ENCODE measurements at places on chromosomes 2 and 18.

DNA sequence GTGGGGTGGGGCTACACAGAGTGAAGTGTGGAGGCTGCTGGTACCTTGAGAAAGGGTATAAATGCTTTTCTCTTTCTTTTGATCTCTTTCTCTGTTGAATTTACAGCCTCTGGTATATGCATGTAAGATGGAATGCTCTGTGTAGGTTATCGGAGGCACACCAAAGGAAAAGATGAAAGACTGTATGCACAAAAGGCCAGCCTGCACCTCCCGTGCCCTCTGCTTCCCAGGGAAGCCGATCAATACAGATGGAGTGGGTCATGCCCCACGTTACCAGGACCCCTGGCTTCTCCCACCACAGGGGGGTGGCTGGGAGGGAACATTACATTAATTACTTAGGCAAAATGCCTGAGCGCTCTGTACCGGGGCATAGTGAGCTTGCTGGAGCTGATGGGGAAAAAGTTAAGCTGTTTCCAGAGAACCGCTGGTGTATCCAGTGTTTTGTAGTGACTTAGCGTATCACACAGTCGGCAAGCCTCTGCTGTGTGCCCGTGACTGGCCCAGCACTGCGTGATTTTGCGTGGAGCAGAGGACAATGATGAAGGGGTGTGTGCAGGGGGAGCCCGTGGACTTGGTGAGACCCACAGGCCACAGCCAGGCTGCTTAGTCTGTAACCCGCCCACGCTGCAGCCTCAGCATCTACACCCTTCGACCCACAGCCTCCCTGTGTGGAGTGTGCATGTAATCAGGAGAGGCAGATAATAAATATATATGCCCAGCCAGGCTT lies 8.0 kb downstream of the ALLC start:
- DNase-seq: no peak

- peak; percentile 37 for DNase-seq
Measured at GRCh38 chr2:27707462-27708256, 44.0 kb downstream of the SLC4A1AP start.

GRCh38 chr2:239222312-239222660 lies 178.5 kb downstream of the HDAC4 start:
- DNase-seq: peak; percentile 87

DNA sequence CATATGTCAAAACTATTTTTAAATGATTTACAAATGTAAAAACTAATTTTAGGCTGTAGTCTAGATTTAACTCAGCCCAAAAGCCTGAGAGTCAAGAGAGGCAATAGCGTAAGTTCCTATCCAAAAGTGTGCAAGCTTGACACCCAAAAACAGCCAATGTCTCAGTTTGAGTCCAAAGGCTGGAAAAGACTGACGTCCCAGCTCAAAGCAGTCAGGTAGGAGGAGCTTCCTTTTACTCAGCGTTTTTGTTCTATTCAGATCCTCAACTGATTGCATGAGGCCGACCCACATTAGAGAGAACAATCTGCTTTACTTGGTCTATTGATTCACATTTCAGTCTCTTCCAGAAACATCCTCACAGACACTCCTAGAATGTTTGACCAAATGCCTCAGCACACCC lies 51.8 kb downstream of the MYL12B start:
- no peak for DNase-seq

DNA sequence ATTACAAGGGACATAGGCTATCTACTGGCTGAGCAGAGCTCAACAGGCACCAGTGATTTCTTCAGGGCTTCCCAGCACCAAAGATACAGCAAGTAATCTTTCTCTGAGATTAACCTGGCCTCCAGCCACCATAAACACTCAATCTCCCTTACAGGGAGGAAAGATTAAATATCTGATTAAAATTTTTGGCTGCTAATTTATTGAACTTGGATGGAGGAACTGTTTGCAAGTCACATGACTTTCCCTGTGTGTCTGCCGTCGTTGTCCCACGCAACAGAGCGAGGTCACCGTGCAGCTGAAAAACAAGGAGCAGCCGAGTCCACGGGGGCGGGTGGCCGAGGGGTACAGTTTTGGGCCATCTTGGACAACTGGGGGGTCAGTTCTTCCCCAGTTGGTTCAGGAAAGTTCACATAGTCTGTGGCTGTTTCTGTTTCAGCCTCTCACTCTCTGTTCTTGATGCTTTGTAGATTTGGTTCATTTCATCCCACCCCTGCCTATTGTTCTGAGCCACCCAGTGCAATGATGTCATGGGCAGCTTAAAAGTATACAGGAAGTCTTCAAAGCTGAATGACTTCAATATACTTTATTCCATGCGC lies 186.8 kb upstream of the CTAGE1 start:
- peak; percentile 40 for DNase-seq

DNA sequence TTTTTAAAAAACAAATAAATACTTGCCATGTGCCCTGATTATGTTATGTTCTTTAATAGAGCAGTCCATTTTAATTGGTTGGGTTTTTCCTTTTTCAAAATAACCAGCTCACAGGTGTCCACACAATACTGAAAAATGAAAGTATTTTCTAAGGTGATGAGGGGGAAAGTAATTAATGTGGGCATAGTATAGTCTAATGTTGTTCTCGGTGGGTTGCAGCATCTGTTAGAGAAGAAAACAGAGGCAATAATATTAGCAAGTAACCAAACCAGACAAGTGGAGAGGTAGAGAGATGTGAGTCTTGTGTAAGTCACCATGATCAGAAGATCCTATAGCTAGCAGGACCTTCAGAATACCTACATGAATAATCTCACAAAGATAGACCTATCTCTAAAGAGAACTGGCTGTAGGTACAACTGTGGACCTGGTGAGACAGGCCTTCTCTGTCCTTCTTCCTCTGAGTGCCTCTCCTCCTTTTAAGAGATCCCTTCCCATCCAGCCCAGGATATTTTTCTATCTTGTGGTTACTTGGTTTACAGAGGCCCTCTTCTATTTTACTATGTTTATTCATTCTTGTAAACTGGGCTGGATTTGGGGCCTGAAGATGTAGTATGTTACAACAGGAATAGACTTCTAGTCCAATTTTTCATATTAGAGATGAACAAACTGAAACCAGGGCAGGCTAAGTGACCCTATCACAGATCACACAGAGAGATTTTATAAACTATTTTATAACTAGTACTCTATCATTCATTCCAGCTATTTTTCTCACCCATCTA lies 67.1 kb upstream of the MSTN start:
- DNase-seq: no peak

GRCh38 chr18:3814816-3815215 lies 364.8 kb downstream of the TGIF1 start:
- DNase-seq: peak; percentile 81

DNA sequence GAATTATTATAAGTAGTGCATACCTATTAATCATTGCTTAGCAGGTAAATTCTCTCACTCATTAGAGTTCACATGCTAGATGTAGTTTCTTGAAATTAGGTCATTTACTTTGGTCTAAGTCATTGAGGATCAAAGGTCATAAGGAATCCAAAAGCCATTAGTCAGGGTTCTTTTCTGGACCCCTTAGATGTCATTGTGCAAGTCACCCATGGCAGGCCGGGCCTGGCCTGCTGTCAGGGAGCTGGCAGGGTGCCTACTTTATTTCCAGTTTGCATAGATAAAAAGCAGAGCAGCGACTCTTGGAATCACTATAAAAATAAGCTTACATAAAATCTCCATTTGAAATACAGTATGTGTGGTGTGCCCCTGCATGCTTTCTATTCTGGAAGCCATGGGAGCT lies 91.3 kb downstream of the MEIS1 start:
- DNase-seq: no peak

GRCh38 chr2:120821446-120822160 lies 85.9 kb downstream of the GLI2 start:
- no peak for DNase-seq

- no peak for DNase-seq
Measured at GRCh38 chr2:104919127-104919526, 65.2 kb downstream of the POU3F3 start.

- DNase-seq: peak; percentile 86
Measured at GRCh38 chr18:39624961-39625360, 2059.4 kb upstream of the CELF4 start.

Data from amniotic epithelial cell (primary cell).